IPS DF 19.7 (cell line): ENCODE measurements at places on chromosomes 12 and 14.
A peak's percentile ranks its signal among the peaks of the same experiment; 100 is the strongest.

GRCh38 chr14:54647378-54647777 is 80.5 kb downstream of the SAMD4A start:
- no peak for DNase-seq

DNA sequence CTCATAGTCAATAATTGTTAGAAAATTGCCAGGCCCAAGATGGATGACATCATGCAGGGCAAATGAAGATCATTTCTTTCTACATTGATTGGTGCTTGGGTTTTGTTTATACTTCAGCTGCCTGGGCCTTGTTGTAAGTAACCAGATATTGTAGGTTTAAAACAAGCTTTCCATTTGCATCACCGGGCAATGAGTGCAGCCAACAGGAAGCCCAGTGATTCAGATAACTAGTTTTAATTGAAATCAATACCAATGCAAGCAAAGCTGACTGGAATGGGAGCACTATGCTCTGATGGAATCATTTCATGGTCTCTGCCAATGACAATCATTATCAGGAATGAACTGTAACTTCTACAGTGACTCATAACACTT is 279.3 kb downstream of the DUSP6 start:
- DNase-seq = no peak

GRCh38 chr14:49893309-49894213 is 679 bp downstream of the ARF6 start:
- DNase-seq = no peak

DNA sequence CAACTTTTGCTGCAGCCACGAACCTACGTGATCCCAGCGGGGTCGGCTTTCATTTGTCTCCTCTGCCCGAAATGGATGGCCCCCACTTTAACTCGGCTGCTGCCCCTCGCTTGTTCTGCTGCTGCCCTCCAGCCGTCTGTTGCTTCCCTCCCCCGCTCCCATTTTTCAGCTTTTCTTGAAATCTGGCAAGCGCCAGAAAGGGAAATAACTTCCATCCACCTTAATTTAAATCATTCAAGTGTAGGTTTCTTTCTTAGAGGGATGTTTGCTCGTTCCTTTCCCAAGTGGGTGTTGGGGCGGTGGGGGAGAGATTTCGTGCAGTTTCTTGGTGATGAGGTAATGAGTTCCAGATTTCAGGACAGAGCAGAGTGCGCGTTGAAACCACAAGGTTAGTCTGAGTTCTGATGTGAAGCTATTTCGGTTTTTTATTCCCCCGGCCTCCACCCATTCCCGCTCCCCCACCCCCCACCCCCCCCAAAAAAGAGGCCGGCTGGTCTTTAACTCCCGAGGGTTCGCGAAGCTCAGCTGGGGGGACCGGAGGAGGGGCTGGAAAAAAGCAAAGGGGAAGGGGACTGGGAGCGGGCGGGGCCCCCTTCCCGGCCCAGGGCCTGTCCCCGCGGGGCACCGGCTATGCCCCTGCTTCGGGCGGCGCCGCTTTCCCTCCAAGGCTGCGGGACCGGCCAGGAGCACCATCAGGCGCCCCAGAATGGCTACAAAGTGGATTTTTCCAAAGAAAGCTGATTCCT is 2.2 kb upstream of the ZFP36L1 start:
- no peak for DNase-seq

- DNase-seq = no peak
Measured at GRCh38 chr12:30696943-30697342, 1.3 kb upstream of the IPO8 start.

DNA sequence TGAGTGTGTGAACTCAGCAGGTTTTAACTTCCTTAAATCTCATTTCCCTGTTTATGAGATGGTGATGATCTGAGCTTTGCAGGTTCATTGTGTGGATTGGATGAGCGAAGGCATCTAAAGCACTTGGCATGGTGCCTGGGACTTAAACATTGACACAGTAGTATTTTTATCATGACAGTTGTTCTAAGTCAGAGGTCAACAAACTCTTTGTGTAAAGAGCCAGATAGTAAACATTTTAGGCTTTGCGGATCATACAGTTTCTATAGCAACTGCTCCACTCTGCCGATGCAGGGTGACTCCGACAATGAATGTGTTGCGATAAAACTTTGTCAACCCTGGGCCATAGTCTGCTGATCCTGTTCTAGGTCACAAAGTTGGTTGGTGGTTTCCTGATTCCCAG is 25.2 kb downstream of the SLC24A4 start:
- DNase-seq = no peak

GRCh38 chr12:112116232-112117060 is 7.9 kb upstream of the NAA25 start:
- peak; percentile 82 for DNase-seq

DNA sequence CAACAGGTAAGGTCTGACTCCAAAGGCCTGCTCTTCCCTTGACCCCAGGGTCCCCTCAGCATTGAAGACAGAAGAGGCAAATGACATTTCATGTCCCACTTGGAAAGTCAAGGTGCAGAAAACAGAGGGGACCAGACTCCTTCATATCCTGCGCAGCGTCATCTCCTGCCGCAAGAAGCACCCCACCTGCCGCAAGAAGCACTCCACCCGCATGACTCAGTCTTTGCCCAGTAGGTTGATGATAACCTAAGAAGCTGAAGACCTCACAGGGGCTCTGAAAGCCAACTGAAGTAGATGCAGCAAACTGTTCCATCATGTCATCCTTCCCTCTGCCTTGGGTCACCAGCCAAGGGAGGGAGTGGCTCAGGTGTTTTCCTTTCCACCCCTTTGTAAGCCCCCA is 11.6 kb upstream of the SMUG1 start:
- DNase-seq = no peak

- no peak for DNase-seq
Measured at GRCh38 chr14:61520576-61520975, 174.7 kb upstream of the HIF1A start.

DNA sequence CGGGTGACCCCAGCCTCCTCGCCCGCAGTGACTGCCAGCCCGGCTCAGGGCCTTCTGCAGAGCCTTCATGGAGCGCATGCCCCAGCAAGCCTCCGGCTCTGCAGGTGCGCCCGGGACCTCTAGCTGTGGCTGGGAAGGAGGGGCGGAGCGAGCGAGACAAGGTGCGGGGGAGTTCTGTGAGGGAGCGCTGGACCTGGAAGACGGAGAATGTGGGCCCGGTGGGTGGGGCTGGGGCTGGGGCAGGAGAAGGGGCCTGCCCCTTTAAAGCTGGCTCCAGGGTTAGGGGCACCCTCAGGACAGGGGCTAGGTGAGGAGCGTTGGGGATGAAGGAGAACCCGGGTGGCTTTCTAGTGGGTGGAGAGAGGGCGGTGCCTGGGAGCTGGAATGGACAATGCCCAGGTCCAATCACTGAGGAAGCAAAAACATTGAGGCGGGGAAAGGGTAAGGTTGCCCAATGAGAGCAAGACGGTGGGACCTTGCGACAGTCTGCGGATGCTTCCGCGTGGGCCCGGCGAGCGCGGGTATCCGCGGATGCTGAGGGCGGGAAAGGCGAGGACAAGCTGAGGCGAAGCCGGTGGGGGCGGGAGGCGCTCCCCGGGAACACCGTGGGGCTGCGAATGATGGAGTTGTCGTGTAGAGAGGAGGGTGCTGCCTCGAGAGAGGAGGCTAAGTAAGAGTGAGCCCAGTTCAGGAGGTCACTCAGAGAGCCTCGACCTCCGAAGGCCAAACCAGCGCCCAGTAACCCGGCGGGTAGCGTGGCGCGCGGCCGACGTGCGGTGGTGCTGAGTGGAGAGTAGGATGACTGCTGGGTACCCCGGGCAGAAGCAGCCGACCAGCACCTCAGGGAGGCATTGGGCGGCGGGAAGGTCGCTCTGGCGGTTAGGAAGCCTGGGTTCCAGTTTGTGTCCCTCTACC is at the start of gene GLS2:
GLS2 (minus strand) TSS at position 121 of the 915 bp plus-strand sequence; CDS start at position 78, 43 bp downstream.
- DNase-seq = peak; percentile 75

DNA sequence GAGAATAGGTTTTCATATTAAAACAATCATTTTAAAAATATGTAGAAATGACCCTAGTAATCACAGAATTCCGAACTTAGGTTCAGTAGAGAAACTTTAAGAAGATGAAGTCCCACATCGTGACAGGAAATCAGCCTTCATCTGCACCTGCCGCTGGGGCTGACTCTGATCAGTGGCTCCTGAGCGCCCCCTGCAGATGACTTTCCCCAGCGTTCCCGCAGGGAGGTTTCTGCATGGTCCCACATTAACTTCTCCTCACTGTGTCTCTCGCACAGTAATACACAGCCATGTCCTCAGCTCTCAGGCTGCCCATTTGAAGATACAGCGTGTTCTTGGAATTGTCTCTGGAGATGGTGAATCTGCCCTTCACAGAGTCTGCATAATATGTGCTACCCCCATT is 1131.1 kb downstream of the TMEM121 start:
- no peak for DNase-seq

GRCh38 chr12:91383099-91383498 is 200.5 kb upstream of the DCN start:
- DNase-seq = no peak

DNA sequence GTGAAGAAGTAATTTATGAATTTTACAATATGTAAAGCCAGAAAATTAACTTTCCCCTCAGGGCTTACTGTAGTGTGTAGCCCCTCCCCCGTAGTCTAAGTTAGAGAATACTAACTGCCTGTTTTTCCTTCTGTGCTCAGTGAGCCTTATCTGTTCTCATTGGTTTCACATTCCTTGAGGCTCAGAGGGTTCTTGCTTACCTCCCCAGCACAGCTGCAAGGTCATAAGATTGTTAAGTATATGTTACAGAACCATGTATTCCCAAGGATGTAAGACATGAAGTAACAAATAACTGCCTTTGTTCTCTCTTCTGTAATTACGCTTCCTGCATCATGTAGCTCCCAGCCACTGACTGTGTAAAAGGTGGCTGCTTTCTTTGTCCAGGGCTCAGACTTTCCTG is 1351.1 kb downstream of the TMEM121 start:
- no peak for DNase-seq

DNA sequence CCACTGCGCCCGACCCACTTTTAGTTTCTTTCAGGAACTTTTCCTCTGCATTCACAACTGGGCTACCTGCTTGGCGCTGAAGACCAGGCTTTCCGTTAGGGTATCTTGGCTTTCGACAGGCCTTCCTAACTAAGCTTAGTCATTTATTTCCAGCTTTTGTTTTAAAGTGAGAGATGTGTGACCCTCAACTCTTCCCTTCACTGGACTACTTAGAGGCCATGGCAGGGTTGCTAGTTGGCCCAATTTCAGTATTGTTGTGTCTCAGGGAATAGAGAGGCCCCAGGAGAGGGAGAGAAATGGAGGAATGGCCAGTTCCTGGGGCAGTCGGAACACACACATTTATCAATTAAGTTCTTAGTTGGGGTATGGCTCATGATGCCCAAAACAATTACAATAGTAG is 10.4 kb downstream of the MTA1 start:
- DNase-seq = no peak

GRCh38 chr12:54988402-54989054 is 4.0 kb upstream of the TESPA1 start:
- no peak for DNase-seq
